ENCODE measurements at places on chromosomes 4 and X. TPM values are rescaled to one million over a fixed set of nuclear protein-coding genes. Genes with fewer than 3 reads are reported as not detected.

GRCh38 chrX:9148615-9149399 is 114.9 kb upstream of the FAM9B start:
- no peak for DNase-seq

DNA sequence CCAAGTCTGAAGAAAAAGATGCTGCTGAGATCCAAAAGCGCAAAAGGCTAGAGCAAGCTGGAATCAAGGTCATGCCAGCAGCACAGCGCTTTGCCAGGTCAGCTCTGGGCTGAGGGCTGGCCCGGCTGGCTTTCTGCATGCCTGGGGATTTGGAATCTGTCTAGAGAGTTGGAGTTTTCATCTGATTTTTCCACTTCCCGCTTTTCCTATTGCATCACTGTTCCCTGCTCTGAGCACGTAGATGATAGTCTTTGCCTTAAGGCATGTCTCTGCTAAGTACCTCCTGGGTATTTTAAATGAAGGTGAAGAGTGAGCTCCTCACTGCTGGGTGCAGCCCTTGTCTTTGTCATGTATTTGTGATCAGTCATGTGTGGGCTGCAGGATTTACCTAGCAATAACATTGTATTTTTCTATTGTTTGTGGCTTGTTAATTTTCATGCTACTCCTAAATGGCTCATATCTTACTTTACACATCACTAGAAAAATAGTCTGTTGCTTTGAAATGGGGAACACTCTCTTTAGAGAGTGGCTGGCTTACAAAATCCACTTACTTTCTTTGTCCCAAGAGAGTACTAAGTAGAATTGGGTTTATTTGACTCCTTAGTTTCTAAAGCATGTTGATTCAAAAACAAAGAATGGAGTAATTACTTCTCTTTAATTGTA is 82.8 kb downstream of the LIMCH1 start:
- DNase-seq, result no peak

DNA sequence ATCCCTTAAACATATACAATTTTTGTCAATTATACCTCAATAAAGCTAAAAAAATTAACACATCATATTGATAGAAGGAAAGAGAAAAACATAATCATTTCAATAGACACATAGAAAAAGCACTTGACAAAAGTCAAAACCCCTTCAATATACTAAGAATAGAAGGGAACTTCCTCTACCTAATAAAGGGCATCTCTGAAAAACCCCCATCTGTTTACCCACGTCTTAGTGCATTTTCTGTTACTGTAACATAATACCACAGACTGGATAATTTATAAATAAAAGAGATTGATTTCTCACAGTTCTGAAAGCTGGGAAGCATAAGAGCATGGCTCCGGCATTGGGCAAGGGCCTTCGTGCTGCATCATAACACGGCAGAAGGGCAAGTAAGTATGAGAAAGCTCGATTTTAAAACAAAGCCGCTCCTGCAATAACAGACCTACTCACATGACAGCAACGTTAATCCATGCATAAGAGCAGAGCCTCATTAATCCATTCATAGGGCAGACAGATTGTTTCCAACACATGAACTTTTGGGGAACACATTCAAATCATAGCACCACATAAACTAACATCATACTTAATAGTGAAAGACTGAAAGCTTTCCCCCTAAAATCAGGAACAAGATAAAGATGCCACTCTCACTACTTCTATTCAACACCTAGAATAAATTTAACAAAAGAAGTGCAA is 15.7 kb downstream of the STEEP1 start:
- no peak for DNase-seq

- DNase-seq, result no peak
Measured at GRCh38 chr4:156778606-156779005, 193.0 kb downstream of the PDGFC start.

Gene RS1
- total RNA-seq, result not detected

Gene CT45A5
- total RNA-seq, result not detected
